AG04450 (cell line): ENCODE measurements at places on chromosomes 1 and 21.

- no peak for DNase-seq
Observed at GRCh38 chr1:24007079-24007478, 27.0 kb upstream of the SRSF10 start.

DNA sequence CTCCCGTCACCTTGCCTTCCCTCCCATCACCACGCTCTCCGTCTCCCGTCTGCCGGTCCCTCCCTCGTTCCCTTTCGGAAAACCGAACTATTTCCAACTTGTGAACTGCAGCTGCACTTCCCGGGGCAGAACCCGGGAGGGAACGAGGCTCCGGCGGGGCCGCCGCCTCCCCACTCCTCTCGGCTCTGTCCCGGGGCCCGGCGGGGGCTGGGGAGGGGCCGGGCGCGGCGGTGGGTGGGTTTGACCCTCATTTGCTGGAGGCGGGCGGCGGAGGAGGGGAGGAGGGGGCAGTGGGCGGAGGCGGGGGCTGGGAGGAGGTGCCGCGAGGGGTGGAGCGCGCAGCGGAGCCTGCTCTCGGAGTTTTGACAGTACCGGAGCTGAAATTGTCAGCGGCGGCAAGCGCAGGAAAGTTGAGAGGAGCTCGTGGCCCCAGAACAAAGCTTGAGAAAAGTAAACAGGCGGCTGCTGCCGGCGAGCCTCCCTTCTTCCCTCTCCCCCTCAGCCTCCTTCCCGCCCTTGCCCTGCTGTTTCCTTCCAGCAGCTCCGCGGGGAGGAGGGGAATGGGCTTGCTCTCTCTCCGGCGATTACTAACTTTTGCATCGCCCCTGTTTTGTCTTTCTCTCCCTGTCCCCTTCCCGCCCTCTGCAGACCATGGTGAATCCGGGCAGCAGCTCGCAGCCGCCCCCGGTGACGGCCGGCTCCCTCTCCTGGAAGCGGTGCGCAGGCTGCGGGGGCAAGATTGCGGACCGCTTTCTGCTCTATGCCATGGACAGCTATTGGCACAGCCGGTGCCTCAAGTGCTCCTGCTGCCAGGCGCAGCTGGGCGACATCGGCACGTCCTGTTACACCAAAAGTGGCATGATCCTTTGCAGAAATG lies 2.9 kb downstream of the LMO4 start:
- peak; percentile 38 for DNase-seq

GRCh38 chr21:29250636-29251035 lies 48.1 kb upstream of the BACH1 start:
- no peak for DNase-seq

DNA sequence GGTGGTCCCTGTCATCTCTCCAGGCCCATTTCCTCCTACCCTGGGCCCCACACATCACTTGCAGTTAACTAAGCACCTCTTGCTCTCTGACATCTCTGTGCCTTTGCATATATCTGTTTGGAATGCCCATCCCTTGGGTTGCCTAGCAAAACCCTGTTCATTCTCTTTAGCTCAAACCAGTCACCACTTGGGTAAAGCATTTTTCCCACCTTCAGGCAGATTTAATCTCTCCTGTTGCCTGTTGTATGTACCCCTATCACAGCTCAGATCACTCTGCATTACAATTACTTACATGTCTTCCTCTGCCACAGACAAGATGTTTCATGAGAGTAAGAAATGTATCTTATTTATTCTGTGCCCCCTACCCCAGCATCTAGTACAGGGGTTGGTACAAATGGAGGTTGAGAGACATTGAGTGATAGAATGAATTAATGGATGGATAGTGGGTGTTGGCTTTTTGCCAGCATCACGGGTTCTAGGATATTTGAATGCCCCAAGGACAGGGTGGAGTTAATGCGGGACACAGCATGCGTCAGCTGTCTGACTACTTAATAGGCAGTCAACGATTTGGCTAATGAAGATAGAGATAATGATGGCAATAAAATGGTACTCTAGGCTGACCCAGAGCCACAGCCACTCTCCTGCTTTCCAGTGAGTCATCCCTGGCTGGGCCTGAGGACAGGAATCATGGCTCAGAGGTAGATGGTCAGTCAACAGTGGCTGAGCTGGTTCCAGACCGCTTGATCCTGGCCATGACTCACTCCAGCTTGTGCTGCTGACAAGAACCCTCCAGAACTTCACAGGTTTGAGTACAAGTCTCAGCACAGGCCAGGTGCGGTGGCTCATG lies 6.5 kb downstream of the NR0B2 start:
- DNase-seq, result no peak

- no peak for DNase-seq
Observed at GRCh38 chr1:235998812-235999211, 66.1 kb downstream of the NID1 start.

DNA sequence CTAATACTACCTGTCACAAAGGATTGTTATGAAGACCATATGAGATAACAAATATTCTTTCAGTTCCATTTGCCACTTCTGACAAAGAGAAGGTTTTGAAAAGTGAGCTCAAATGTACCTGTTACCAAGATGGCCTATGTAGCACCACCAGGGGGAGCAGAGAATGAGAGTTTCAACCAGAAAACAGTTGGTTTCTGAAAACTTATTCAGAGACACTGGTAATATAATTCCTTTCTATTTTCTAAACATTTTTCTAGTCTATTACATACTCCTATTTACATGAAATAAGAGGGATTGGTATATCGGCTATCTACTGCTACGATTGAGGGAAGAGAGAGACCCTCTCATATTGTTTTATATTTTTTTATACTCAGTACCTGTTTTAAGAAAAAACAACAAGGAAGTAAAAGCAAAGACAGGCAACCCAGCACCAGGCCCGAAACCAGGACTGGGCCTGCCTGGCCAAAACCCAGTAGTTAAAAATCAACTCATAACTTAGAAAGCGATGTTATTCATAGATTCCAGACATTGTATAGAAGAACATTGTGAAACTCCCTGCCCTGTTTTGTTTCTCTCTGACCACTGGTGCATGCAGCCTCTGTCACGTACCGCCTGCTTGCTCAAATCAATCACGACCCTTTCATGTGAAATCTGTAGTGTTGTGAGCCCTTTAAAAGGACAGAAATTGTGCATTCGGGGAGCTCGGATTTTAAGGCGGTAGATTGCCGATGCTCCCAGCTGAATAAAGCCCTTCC lies 48.3 kb downstream of the IL23R start:
- DNase-seq, result no peak

- DNase-seq, result no peak
Observed at GRCh38 chr1:156751451-156751756, at the start of gene HDGF. Gene HDGF (minus strand): TSS chr1:156751675. CDS start chr1:156751429, 246 bp downstream.
